ENCODE measurements at places on chromosomes 5 and 9.

DNA sequence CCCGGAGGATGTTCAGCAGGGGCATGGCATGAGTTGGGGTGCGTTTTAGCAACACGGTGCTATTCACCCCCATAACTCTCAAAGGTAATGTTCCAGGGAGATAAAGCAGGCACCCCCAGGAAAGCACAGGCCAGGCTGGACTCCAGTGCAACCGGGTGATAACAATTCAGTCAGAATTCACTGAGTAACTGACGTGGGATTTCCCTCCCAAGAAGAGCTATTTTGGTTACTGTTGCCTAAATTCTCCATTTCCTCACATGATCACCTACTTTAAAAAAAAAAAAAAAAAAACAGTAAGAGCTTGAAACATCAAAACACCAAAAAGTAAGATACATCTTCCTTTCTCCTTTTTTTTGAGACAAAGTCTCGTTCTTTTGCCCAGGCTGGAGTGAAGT, 137.6 kb upstream of the WWC1 start:
- DNase-seq = no peak

DNA sequence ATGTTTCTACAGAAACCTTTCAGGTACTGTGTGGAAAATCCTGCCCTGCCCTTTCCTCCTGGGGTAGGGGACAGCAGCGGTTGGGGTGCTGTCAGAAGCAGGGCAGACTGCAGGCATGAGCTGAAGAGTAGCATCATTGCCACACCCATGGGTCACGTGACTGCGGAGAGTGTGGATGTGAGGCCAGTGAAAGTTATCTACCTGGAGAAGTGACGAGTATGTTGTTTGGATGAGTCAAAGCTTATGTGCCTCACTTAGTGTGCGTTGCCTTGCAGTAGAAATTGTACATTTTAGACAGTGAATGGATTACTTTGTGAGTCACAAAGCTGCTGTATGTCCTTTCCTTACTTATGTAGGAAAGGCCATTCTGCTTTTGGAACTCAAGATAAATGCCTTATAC, 21.7 kb upstream of the ACTBL2 start:
- no peak for DNase-seq

DNA sequence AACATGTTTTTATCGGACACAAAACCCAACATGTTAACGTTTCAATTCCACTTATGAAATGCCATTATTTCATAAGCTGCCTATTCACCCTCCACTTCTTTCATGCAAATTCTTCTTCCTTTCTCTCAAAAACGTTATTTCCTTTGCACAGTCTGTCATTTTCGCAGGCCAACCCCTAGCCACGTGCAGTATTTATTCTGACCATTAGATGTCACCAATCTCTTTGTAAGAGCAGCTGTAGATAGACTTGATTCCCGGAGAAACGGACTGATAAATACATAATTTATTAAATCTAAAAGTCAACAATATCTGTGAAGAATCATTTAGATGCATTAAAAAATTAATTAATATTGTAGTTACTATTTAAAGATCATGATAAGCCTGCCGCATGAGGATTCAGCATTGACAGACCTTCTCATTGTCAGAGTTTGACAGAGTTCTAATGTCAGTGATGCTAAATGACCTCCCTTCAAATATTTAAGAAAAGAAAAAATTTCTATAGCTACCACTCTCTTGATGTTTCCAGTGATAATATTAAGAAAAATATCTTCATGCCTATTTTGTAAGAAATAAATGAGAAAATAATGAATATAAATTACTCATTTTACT, 933.6 kb downstream of the CDH12 start:
- peak; percentile 37 for DNase-seq

DNA sequence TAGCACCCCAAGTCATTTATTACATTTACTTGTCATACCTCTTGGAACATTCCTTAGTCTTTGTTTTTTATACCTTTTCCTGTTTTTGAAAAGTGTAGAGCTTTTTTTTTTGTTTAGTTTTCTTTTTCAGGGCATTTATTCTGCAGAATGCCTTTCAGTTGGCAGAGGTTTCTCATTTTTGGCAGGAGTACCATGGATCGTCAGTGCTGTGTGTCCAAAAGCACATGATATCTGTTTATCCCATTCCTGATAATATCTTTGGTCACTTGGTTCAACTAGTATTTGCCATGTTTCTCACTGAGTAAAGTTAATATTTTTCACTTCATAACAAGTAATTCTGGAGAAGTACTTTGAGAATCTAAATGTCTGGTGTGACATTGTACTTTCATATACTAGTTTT, 10.7 kb downstream of the OGN start:
- DNase-seq = no peak

DNA sequence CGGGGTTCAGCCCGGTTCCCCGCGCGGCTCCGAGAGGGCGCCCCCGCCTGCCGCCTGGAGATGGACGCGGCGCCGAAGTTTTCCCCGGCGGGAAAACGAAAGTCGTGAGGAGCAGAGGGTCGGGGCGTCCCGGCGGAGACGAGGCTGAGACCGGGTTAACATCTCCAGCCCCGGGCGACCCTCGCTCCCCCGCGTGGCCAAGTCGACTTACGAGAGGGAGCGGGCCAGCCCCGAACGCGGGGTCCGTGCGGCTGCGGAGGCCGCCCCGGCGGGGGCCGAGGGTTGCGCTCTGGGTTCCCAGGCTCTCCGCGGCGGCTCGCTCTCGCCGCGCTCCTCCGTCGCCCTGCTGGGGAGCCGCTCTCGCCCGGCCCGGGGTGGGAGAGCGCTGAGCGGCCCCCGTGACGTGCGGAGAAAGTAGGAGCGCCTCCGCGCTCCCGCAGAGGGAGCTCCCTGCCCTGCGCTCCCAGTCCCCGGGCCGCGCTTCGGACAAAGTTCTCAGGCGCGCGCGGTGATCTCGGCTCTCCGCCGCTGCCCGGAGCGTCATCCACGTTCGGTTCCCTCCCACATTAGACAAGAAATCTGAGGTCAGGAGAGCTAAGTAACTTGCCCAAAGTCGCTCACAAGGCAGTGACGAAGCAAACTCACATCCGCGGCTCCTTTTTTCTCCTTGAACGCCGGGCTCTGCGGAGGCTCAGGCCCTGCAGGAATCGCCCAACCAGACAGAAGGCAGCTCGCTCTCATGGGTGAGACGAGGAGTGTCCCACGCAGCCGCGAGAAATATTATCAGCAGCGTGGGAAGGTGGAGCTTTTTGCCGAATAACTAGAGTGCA, 1.2 kb upstream of the GCNT4 start:
- no peak for DNase-seq

- no peak for DNase-seq
These were observed 20.9 kb downstream of the TRAF2 start for GRCh38 chr9:136907011-136907914.

- no peak for DNase-seq
These were observed 93.4 kb downstream of the MPDZ start for GRCh38 chr9:13186091-13186490.

- DNase-seq = no peak
These were observed 119.5 kb upstream of the CACNA1B start for GRCh38 chr9:137758067-137758466.

DNA sequence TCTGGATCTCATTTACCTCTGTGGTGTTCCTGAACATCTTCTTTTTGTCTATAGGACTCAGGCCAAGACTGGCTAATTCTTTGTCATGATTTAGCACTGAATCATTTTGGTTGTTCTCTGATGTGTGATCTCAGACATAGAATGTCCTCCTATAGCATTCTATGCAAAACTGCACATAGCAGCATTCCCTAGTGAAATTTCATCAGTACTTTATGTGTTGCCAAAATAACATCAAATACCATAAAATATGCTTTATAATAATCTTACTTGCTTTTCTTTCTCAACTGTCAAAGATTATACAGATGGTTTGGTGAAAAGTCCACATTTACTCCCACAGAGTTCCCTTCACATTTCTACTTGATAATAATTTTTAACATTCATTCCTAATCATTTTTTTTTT, 115.7 kb upstream of the MPDZ start:
- DNase-seq = no peak

- DNase-seq = no peak
These were observed 64.3 kb upstream of the RUFY1 start for GRCh38 chr5:179485845-179486575.

DNA sequence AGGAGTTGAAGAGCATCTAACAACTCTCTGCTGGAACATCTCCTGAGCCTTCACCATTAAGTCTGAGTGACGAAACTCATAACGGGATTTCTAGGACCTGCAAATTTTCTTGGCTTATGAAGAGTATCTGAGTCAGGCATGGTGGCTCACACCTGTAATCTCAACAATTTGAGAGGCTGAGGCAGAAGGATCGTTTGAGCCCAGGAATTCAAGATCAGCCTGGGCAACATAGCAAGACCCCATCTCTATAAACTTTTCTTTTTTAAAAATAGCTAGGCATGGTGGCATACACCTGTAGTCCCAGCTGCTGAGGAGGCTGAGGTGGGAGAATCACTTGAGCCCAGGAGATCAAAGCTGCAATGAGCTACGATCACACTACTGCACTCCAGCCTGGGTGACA, 48.8 kb downstream of the EPB41L4B start:
- DNase-seq = no peak

- no peak for DNase-seq
These were observed 470.2 kb upstream of the CHD1 start for GRCh38 chr5:99398976-99399375.

GRCh38 chr5:77333451-77334123, 123.1 kb downstream of the PDE8B start:
- DNase-seq = no peak

GRCh38 chr9:107994648-107995047, 505.1 kb upstream of the KLF4 start:
- no peak for DNase-seq

GRCh38 chr9:133201424-133202144, 7.5 kb downstream of the OBP2B start:
- no peak for DNase-seq

DNA sequence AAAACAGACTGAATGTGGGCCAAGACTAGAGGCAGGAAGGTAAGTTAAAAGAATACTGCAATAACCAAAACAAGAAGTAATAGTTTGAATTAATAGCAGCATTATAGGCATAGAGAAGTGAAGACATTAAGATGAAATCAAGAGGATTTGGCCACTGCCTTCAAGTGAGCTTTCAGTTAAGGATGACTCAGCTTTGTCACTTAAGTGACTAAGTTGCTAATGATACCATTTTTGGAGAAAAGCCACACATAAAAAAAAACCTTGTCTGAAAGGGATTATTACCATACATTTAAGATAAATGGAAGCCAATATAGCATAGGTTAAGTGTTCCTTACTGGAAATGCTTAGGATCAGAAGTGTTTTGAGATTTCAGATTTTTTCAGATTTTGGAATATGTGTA, 57.0 kb downstream of the ECPAS start:
- DNase-seq = no peak

- no peak for DNase-seq
These were observed 59.2 kb downstream of the CDH18 start for GRCh38 chr5:19928562-19929421.

GRCh38 chr9:69180670-69181069, 6.6 kb downstream of the TJP2 start:
- no peak for DNase-seq
